ENCODE measurements at places on chromosomes 11 and 22. TPM values are rescaled to one million over a fixed set of nuclear protein-coding genes. Genes with fewer than 3 reads are reported as not detected.

Gene SLC15A3
- 11.6 TPM for total RNA-seq

Gene NEU3
- total RNA-seq, result 9.4 TPM

Gene ZFP91
- 55.4 TPM for total RNA-seq

Gene C11orf16
- not detected for total RNA-seq

Gene SOX6
- 13.4 TPM for total RNA-seq

Gene LYVE1
- 2.1 TPM for total RNA-seq

Gene BARX2
- not detected for total RNA-seq

Gene PRG3
- not detected for total RNA-seq

Gene COX8A
- total RNA-seq, result 253 TPM

Gene C1QTNF4
- 0.37 TPM for total RNA-seq

Gene C22orf42
- not detected for total RNA-seq

DNA sequence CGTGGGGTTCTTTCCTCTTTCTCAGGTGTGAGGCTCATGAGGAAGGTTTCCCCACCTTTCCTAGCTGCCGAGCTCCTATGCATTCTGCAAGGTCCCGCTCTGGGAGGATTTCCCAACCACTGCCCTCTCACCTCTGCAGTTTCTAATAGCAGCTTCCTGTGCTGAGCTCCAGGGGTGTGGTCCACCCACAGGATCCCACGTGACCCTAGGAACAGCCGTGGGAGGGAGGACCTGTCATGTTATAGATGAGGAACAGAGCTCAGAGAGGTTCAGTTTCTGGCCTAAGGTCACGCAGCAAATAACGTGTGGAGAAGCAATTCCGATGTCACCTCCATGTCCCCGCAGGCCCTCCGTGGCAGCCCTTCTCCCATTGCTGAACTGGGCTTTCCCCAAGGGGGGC, 38.5 kb downstream of the FLRT1 start:
- no peak overlapping the region for H3K4me3 ChIP-seq
- H3K27me3 ChIP-seq, result no peaks in the 10 kb centered on the region
- H3K4me1 ChIP-seq, result no peaks in the 10 kb centered on the region
- no peak for DNase-seq

GRCh38 chr22:37407856-37408255, 19.4 kb downstream of the ELFN2 start:
- H3K27me3 ChIP-seq, result peaks cover 7% of the 10 kb centered on the region
- H3K4me1 ChIP-seq, result no peaks in the 10 kb centered on the region
- H3K4me3 ChIP-seq, result no peak overlapping the region
- DNase-seq, result no peak
- H3K36me3 ChIP-seq, result no peaks in the 10 kb centered on the region

- no peak overlapping the region for H3K4me3 ChIP-seq
- H3K36me3 ChIP-seq, result no peaks in the 10 kb centered on the region
- peaks cover 25% of the 10 kb centered on the region for H3K27me3 ChIP-seq
These were observed 47.2 kb upstream of the MPEG1 start for GRCh38 chr11:59259867-59260475.

- H3K4me1 ChIP-seq, result no peaks in the 10 kb centered on the region
- peak; percentile 65 for DNase-seq
- H3K27me3 ChIP-seq, result peaks cover 44% of the 10 kb centered on the region
- no peak overlapping the region for H3K27ac ChIP-seq
- no peaks in the 10 kb centered on the region for H3K36me3 ChIP-seq
- no peak overlapping the region for H3K4me3 ChIP-seq
These were observed 30.9 kb upstream of the CACNG2 start for GRCh38 chr22:36734171-36735058.

DNA sequence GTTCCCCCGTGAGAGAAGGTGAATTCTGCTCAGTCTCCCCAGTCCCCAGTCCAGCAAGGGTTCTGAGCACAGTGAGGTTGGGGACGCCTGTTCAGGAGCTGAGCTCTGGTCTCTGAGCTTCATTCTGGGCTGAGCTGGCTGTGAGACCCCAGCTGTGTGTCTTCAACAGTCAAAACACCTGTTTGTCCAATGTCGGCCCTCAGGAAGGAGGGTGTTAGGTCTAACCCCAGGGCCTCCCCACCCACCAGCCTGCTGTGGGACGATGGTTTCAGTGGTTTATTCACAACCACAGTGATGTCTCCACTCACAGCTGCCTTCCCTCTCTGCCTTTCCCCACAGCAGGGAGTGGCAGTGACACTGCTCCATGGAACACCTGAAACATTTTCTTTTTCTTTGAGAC, 1282.9 kb downstream of the TBC1D22A start:
- no peak overlapping the region for H3K4me3 ChIP-seq
- no peaks in the 10 kb centered on the region for H3K4me1 ChIP-seq
- no peaks in the 10 kb centered on the region for H3K36me3 ChIP-seq
- H3K27ac ChIP-seq, result no peak overlapping the region
- peak; percentile 67 for DNase-seq
- no peaks in the 10 kb centered on the region for H3K27me3 ChIP-seq

GRCh38 chr11:68413591-68413999, 47.0 kb upstream of the PPP6R3 start:
- no peaks in the 10 kb centered on the region for H3K27me3 ChIP-seq
- DNase-seq, result no peak
- no peak overlapping the region for H3K4me3 ChIP-seq

GRCh38 chr11:128942817-128943427, at the start of gene TP53AIP1:
Gene TP53AIP1 (minus strand): TSS chr11:128942871. CDS start chr11:128937818, 5,053 bp downstream.
- no peak within 1 kb of the TSS for H3K27ac ChIP-seq
- no peaks in the 10 kb centered on the region for H3K4me1 ChIP-seq
- H3K36me3 ChIP-seq, result no peaks in the 10 kb centered on the region
- H3K4me3 ChIP-seq, result no peak within 1 kb of the TSS
- H3K27me3 ChIP-seq, result peaks cover 25% of the 10 kb centered on the region

GRCh38 chr22:38250643-38251340, 22.0 kb downstream of the TMEM184B start:
- DNase-seq, result no peak
- H3K4me1 ChIP-seq, result peaks cover 3% of the 10 kb centered on the region
- H3K4me3 ChIP-seq, result no peak overlapping the region
- H3K27me3 ChIP-seq, result no peaks in the 10 kb centered on the region

DNA sequence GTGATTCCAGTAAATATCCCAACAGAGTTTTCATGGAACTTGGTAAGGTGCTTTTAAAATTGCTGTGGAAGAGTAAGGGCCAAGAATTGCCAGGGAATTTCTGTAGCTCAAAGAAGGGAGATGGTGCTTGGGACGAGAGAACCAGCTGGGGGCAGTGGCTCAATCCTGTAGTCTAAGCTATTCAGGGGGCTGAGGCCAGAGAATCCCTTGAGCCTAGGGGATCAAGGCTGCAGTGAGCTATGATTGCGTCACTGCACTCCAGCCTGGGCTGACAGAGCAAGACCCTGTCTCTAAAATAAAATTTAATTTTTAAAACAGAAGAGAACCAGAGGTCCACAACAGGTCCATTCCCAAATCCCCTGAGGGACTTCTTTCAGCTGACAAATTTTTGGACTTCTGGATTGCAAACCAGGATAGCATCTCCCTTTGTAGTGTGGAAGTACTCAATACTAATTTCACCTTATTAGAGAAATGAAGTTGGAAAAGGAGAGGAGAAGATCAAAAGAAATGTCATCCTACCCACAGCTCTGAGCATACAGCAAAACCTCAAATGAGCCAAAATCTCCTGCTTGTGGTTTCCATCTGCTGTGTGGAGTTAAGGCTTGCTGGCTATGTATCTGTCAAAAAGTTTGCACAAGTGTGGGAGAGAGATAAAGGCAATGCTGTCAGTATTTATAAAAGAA, 59.2 kb upstream of the CLPB start:
- no peak overlapping the region for H3K27ac ChIP-seq
- no peaks in the 10 kb centered on the region for H3K4me1 ChIP-seq
- no peak for DNase-seq
- H3K27me3 ChIP-seq, result peaks cover 36% of the 10 kb centered on the region

DNA sequence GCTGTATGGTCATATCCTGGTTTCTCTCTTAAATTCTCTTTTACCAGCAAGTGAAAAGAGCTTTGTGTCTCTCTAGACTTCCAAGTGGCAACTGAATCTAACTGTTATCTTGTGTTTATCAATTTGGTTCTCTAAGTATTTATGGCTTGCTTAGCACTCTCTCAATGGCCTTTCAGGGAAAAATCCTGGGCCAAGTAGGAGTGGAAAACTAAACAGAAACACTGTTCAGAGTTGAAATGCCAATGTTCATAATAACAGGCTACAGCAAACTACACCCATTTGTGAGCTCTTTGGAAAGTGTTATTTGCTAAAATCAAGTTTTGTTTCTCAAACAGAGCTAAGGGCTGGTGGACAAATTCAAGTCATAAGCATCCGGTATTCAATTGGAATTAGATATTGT, 10.1 kb downstream of the MMP12 start:
- H3K4me1 ChIP-seq, result peaks cover 9% of the 10 kb centered on the region
- H3K36me3 ChIP-seq, result no peaks in the 10 kb centered on the region
- no peak overlapping the region for H3K4me3 ChIP-seq
- peaks cover 15% of the 10 kb centered on the region for H3K27me3 ChIP-seq
- DNase-seq, result no peak
- no peak overlapping the region for H3K27ac ChIP-seq

DNA sequence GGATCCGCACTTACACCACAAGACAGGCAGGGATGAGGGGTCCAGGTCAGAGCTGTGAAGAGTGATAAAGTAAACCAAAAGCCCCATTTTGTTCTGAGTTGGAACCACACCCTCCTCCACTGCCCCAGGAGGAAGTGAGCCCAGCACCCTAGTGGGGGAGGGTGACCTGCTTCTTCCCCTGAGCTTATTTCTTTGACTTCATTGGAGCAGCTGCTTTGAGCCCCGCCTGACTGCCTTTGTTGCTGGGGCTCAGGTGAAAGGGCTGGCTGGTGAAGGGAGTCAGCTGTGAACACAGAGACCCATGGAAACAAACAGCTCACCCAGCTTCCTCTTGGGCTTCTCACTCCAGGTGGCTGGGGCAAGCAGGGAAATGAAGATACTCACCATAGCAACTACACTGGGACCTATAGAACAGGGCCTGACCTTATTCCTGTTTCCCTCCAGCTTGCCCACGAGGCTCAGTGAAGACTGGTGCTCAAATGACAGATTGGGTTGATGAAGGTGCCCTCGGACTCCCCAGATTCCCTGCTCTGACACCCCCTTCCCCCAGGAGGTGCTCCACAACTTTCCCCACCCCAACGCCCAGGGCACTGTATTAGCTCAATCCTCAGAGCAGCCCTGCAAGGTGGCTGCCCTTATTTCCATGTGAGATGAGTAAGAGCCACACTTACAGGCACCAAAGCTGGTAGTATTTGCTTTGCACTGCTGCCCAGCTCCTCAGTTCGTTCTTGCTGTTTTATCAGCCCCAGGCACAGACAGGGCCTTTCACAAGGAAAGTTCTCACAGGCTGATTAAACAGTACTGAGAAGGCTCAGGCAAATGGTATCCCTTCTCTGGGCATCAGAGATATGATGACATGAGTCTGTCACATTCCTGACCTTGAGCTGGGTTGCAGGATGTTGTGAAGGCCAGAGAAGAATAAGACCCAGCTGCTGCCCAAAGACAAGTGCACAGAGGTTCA, 2.4 kb downstream of the UCP2 start:
- H3K4me1 ChIP-seq, result peaks cover 46% of the 10 kb centered on the region
- peak overlapping the region; percentile 68 for H3K27ac ChIP-seq
- DNase-seq, result no peak
- H3K36me3 ChIP-seq, result peaks cover 11% of the 10 kb centered on the region
- no peaks in the 10 kb centered on the region for H3K27me3 ChIP-seq

- H3K27me3 ChIP-seq, result peaks cover 56% of the 10 kb centered on the region
- no peaks in the 10 kb centered on the region for H3K36me3 ChIP-seq
- no peak for DNase-seq
- no peak overlapping the region for H3K27ac ChIP-seq
- no peaks in the 10 kb centered on the region for H3K4me1 ChIP-seq
These were observed 192.3 kb upstream of the CADM1 start for GRCh38 chr11:115696563-115696962.

GRCh38 chr11:6319001-6319703, 1.1 kb downstream of the CAVIN3 start:
- peak overlapping the region; percentile 97 for H3K27ac ChIP-seq
- H3K4me3 ChIP-seq, result peak overlapping the region; percentile 76
- DNase-seq, result peak; percentile 85
- H3K4me1 ChIP-seq, result peaks cover 53% of the 10 kb centered on the region
- no peaks in the 10 kb centered on the region for H3K36me3 ChIP-seq

DNA sequence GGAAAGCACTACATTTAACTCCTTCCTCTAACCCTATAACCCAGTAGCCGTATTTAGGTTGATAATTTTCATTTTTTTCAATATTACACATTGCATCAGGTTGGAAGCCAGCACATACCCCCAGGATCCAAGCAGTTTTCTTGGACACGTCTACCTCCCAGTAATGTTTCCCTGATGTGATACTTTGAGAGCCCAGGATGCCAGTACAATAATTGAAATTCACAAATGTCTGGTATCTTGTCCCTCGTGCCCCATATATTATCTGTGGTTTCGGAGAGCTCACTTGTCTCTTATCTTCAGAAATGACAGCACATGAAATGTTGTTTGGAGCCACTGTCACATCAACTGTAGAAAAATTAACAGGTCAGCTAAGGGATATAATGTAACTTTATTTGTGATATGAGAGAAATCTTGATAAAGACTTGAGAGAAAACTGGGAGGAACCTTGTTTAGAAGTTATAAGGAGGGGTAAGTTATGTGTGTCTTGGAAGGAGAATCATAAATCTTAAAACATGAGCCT, 19.8 kb downstream of the TRIM5 start:
- peaks cover 10% of the 10 kb centered on the region for H3K4me1 ChIP-seq
- DNase-seq, result no peak
- H3K27ac ChIP-seq, result no peak overlapping the region
- H3K27me3 ChIP-seq, result no peaks in the 10 kb centered on the region
- peaks cover 57% of the 10 kb centered on the region for H3K36me3 ChIP-seq
- H3K4me3 ChIP-seq, result no peak overlapping the region

- H3K36me3 ChIP-seq, result peaks cover 6% of the 10 kb centered on the region
- no peaks in the 10 kb centered on the region for H3K27me3 ChIP-seq
- no peak overlapping the region for H3K27ac ChIP-seq
- no peak for DNase-seq
These were observed 174.7 kb upstream of the MTNR1B start for GRCh38 chr11:92794783-92795182.

GRCh38 chr11:60720460-60720859, 4.1 kb upstream of the MS4A18 start:
- no peak overlapping the region for H3K27ac ChIP-seq
- H3K36me3 ChIP-seq, result no peaks in the 10 kb centered on the region
- peaks cover 15% of the 10 kb centered on the region for H3K27me3 ChIP-seq

- DNase-seq, result no peak
- no peak overlapping the region for H3K27ac ChIP-seq
- H3K4me1 ChIP-seq, result no peaks in the 10 kb centered on the region
These were observed 80.7 kb downstream of the JRKL start for GRCh38 chr11:96470521-96470920.

DNA sequence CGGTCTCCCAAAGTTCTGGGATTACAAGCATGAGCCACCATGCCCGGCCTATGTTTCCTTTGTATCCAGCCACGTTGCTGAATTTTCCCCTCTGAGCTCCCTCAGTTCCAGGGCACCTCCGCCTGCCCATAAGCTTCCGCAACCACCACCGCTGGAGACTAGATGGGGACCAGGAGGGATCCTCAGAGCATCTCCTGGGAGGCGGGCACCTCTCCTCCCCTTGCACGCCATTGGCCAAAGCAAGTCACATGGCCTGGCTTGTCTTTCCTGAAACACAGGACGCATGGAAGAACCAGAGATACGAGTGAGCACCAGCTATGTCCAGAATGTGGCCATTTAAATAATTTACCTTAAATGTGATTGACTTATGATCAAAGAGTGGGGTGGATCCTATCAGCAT, 388.3 kb downstream of the BRD1 start:
- H3K4me3 ChIP-seq, result no peak overlapping the region
- peaks cover 9% of the 10 kb centered on the region for H3K27me3 ChIP-seq
- H3K4me1 ChIP-seq, result no peaks in the 10 kb centered on the region
- no peak overlapping the region for H3K27ac ChIP-seq
- DNase-seq, result no peak
